Stimulated activated CD4-positive, alpha-beta T cell treated with anti-CD3 and anti-CD28 coated beads, Interleukin-1b, Interleukin-23, amount 100 ng/mL, for 1 hour (primary cell): ENCODE measurements at places on chromosomes 4 and X.

GRCh38 chr4:53050361-53050774 is 188.3 kb downstream of the RASL11B start:
- DNase-seq, result no peak

DNA sequence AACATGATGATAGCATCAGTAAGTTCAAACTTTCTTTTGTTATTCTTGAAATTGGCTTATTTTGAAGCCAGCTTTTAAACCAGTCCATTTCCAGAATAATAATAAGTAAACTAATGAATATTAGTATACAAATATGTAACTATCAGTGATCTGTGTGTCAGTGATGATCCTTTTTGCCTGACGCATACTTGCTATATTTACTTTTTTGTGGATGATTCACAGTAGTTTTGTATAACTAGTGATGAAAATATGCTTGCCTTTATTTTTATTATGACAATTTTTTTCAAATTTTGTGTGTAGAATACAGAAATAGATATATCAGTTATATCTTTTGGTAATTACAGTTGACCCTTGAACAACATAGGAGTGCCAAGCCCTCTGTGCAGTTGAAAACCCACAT is 49.5 kb downstream of the USP53 start:
- DNase-seq, result no peak

- DNase-seq, result no peak
Observed at GRCh38 chr4:7289589-7289988, 97.3 kb downstream of the SORCS2 start.

DNA sequence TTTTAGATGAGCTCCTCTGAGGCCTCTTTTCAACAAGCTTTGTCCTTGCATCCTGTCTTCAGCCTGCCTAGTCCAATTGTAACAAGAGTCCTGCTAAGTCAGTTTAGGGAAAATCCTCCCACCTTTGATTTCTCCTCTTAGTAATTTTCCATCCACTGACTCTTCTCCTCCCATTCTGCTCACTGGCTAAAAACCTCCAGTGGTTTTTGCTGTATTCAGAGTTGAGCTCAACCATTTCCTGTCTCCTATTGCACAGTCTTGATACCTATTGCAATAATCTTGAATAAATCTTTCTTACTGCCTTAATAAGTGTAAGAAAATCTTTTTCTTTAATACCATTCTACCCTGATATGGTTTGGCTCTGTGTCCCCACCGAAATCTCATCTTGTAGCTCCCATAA is 117.8 kb upstream of the ENPP6 start:
- no peak for DNase-seq

DNA sequence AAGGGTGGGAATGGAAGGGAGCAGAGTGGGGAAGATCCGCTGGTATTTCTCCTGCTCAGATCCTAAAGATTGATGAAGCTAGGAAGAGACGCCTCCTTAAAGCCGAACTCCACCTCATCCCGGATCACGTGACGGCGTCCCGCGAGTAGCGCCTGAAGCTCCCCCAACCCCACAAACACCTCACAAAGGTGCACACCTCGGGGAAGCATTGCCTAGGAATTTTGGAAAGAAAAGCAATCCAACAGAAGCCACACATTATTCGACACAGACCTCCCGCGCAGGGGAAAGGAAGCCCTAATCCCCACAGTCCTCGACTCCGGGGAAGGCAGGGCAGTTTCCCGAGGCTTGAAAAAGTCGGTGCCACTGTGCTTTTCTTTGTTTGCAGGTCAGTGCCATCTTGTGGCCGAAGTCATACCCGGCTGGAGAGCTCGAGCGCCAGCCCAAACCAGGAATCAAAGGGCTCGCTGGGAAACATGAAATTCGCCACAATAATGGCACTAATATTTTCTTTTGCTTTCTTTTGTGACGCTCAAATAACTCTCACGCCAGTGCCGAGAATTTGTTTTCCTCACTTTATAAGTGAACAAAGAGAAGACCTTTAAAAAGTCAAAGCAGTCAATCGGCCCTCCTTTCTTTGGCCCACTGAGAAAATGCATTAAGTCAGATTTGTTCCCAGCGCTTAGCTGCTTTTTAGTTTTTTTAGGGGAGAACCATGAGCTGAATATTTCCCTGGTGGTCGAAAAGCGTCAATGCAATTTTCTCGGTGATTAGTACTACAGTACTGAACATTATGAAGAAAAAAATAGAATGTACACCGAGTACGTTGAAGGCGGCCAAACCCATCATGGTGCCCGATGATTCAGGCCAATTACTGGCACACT is at the start of gene NPY1R:
NPY1R (minus strand) TSS at position 71 of the 881 bp plus-strand sequence. CDS start 6,042 bp downstream, outside the sequence.
- no peak for DNase-seq
